ENCODE measurements at places on chromosomes 13 and 19.

DNA sequence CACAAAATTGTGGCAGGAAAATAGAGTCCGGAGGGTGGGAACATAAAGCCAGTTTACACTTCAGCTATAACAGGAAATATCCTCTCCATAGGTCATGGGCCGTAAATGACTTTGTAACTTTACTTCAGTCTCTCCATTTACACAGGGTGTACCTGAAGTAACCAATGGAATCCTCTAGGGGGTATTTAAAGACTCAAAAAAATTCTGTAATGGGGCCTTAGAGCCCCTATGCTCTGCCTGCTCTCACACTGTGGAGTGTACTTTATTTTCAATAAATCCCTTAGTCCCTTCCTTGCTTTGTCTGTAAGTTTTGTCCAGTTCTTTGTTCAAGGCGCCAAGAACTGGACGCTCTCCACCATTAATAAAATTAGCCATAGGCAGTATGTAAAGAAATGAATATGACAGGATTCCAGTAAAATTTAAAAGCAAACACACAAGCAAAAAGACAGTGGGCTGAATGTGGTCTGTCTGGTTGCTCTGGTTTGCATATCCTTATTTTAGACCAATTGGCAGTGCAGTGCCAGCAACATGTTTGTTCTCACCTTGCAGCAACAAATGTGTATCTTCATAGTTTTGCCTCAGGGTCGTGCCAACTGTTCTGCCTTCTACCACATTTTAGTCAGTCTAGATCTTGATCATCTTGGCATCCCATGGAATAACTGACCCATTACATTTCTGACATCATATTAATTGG is 801.5 kb upstream of the SPRY2 start:
- DNase-seq = no peak

DNA sequence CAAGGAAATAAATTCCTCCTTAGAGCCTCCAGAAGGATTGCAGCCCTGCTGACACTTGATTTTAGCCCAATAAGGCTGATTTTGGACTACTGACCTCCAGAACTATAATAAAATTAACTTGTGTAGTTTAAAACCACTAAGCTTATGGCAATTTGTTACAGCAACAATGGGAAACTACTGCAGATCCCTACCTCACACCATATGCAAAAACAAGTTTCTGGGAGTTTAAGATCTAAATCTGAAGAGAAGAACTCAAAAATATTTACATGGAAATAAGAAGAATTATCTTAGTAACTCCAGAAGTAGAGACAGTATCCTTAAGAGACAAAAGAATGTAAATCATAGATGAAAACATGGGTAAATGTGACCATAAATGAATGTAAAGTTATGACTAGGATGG is 5.9 kb downstream of the ZNF575 start:
- DNase-seq = no peak

DNA sequence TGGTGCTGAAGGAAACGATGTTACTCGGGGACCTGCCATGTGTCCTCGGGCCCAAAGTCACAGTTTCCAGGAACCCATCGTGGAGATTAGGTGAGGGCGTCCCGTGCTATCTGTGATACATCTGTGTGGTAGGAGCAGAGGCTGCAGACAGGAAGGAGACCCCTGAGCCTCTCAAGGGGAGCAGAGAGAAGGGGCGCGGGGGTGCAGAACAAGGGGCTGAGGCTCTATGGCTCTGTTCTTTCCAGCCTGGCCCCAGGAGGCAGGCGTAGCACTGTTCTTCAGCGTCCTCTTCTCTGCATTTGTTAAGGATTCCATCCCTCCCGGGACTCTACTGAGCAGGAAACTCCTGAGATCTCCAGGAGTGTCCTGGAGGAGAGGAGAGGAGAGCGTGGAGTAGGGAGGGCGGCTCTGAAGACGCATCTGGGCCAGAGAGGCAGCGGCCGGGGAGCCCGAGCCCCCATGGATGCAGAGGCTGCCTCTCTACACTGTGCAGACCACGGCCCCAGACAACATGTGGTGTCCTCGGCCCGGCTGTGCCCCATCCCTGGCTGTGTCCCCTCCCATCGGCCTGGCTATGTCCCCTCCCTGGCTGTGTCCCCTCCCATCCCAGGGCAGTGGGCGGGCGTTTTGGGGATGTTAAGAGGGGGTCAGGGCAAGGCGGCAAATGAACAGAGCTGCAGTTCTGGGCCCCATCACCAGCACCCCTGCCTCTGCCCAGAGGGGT is 118.0 kb downstream of the ATP11A start:
- no peak for DNase-seq

DNA sequence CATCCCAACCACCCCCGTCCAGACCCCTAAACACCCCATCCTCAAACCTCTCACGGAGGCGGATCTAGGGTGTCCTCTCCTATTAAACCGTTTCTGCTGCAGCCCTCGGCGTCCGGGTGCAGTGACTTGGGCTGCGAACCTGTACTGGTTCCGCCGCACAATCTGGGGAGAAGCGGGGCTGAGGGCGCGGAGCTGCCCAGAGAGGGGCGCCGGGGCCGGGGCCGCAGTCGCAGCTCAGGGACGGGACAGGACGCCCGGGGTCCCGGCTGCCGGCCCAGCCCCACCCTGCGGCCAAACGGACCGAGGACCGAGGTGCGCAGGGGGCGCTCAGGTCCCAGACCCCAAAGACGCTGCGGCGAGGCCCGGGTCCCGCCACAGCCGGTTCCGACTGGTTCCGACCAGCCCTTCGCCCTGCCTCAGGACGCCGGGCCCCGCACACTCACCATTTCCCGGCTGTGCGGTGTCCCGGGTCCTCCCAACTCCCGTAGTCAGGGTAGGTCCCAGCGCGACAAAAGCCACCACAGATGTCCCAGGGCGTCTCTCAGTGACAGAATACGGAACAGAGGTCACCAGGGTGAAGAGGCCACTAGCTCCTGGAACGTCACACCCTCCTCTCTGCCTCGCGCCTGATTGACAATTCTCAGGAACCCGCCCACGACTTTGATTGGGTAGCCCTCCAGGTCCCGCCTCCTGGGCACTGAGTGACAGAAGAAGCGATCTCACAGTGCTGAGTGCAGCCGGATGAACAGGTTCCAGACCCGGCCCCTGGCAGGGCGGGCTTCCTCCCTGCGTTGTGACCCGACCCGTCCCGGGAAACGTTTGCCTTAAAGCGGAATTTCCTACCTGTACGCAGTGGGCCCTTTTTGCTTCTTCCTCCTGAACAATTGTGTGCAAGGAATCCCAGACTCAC is at the start of gene ZNF44:
ZNF44 (minus strand) TSS at position 635 of the 910 bp plus-strand sequence; CDS start at position 446, 189 bp downstream.
- DNase-seq = peak; percentile 89
